Suppressor macrophage treated with lipopolysaccharide for 1 hour (primary cell): ENCODE measurements at places on chromosomes 11 and 22.

DNA sequence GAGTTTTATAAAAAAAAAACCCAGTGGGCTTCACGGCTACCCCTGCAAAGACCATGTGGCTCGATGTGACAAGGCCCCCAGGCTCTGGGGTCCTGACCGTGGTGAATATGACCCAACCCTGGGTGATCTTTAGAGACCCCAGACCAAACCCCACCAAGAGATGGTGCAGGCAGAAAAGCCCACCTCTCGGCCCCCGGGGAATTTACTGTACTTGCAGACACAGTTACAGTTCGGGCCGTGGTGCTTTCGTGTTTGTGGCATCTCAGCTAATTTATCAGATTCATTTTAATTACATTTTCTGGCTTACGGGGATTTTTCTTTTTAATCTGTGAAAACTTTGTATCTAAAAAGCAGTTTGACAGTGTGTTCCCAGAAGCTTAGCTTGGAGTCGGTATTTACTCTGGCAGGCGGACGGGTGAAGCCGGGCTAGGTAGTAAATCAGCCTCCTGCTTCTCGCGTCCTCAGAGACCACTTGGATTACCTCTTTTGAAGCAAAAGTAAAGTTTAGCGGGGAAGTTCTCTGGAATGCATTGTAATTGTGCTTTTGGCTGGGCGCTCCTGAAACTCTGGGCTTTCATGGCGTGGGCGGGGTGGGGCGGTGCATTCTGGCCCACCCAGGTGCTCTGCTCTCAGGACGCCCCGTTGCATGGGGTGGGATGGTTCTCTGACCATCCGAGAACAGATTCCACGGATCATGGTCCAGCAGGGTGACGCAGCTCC is 25.3 kb downstream of the ANO1 start:
- no peak for DNase-seq

DNA sequence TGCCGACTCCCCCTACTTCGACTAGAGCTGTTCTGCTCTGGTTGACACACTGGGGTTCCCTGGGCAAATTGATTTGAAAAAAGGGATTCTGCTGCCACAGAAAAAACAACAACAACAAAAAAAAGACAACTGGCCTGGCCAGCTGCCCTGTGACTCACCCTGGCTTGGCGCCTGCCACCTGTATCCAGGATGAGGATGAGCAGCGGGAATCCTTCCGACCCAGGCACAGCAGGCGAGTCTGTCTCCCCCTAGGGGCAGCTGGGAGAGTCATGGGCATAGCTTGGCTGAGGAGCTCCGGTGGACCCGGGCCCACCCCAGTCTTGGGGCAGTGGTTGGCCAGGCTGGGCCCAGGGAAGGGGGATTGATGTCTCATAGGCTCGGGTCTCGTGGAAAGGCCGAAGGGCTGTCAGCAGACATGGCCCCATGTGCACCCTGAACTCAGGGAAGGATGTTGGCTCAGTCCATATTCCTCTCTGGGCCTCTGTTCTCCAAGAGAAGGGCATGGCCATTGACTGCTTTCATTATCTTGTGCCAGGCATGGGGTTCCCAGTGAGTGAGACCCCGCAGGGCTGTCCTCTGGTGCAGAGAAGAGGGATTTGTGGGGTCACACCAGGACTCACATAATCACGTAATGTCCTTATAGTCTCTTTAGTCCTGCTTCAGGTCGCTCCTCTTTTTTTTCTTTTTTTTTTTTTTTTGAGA is 10.4 kb upstream of the SUN2 start:
- DNase-seq = peak; percentile 51

DNA sequence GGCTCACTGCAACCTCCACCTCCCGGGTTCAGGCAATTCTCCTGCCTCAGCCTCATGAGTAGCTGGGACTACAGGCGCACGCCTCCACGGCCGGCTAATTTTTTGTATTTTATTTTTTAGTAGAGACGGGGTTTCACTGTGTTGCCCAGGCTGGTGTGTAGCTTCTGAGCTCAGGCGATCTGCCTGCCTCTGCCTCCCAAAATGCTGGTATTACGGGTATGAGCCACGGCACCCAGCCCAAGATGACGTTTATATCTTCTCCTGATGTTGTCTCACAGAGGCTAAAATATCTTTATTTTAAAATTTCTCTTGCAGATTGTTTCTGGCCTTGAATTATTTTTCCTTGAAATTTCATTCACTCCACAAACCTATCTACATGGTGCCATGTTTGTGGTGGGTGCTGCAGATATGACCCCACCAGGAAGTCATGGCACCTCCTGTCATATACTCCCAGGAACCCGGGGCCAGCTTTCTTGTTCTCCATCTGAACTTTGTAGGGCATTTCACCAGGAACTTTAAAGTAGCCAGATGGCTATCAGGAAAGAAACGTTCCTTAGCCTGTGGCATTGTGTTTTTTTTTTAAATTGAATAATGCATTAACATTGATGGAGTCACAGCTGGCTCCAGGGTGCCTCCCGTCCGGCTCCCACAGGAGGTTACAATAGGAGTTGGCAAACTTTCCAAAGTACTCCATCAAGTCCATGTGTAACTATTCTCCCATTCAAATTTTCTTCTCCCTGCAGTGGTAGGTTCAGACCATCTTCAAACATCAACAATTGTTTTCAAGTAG is 42.0 kb upstream of the LIPT2 start:
- DNase-seq = no peak

DNA sequence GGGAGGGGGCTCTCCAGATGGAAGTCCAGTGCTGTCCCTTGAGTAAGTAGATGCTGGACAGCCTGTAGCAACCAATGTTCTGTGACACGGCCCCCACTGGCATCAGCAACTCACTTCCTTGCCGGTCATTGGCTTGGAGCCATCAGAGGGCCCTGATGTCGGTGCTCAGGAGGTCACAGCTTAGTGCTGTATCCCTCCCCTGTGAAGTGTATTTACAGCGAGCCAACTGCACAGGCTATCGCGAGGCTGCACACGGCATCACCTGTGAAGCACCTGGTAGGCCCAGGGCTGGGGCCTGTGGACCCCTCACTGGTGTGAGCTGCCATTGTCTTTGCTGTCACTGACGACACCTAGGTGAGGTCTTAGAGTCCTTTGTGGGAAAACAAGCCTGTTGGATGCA is 13.4 kb upstream of the ACR start:
- DNase-seq = no peak

GRCh38 chr11:94401773-94402265 is 600 bp upstream of the GPR83 start:
- DNase-seq = no peak

- no peak for DNase-seq
Measured at GRCh38 chr22:19606332-19607191, 82.4 kb upstream of the CLDN5 start.

DNA sequence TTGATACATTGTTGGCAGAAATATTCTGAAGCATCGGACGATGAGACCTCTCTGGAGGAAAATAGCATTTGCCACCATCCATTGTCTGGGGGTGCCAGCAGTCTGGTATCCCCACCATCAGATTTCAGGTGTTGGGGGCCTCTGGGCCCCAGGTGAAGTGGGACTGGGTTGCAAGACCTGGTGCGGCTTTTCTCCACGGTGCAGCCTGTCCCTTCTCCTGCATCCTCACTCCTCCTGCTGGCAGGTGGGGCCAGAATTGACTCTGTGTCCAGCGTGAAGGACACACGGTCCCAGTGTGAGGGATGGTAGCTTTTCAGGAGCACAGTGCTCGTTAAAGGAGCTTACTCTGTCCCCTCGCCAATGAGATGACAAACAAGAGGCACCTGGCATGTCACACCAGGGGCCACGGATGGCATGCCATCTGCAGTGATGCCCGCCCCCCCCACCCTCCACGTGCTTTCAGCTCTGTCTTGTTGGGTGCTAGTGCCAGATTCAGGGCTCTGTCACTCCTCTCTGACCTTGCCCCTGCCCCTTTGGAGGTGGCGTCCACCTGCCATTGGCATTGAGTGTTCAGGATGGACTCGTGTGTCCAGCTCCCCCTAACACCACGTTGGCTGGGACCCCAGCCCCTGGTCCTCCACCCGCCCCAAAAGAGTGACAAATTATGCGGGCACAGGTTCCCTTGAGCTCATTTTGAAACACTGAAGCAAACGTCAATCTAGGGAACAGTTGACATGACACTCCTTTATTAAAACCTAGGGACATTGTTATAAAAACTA is 62.4 kb downstream of the PARVG start:
- DNase-seq = no peak

GRCh38 chr22:44005524-44005923 is 18.6 kb upstream of the PARVB start:
- peak; percentile 69 for DNase-seq

GRCh38 chr11:72405009-72405408 is 29.3 kb downstream of the CLPB start:
- peak; percentile 62 for DNase-seq

GRCh38 chr22:25797498-25798290 is 55.7 kb downstream of the MYO18B start:
- no peak for DNase-seq

DNA sequence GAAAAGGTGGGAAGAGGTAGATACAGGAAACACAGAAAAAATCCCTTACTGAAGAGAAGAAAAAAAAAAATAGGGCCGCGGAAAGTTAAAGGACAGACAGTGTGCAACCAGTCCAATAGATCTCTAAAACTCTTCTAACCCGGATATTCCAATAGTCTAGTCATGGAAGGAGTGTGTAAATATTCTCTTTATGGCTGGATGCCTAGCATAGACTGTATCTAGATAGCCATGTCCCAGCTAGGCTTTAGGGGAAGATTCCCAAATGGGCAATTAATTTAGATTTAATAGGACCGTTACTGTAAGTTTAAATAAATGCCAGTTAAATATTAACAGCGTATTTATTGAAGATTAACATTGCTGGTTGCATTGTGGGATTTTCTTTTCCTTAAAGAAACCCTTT is 532.7 kb downstream of the NTM start:
- no peak for DNase-seq

DNA sequence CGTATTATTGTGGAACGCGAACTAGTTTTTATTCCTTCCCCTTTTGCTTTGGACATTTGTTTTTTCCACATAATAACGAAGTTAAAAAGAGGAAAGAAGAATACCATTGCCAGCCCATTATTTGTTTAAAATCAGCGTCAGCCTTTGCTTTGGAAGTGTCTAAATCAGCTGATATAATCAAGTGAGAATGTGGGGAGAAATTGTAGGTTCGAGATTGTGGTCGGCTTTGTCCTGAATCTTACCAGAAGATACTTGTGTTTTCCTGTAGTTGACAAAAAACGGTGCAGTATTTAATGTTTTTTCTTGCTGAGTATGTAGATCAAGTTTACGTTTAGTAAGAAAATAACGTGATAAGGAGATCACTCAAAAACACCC is 935 bp downstream of the ZNF143 start:
- peak; percentile 58 for DNase-seq

GRCh38 chr11:2651826-2652271 is 47.9 kb downstream of the KCNQ1OT1 start:
- DNase-seq = no peak

DNA sequence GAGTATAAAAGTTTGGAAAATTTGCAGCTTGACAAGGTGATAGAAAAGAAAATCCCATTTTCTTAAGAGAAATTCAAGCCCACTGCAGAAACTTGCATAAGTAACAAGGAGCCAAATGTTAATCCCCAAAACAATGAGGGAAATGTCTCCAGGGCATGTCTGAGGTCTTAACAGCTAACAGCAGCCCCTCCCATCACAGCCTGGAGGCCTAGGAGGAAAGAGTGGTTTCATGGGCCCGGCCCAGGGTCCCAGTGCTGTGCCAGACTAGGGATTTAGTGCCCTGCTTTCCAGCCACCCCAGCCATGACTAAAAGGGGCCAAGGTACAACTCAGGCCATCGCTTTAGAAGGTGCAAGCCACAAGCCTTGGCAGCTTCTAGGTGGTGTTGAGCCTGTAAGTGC is 123.7 kb upstream of the TRPC6 start:
- no peak for DNase-seq

DNA sequence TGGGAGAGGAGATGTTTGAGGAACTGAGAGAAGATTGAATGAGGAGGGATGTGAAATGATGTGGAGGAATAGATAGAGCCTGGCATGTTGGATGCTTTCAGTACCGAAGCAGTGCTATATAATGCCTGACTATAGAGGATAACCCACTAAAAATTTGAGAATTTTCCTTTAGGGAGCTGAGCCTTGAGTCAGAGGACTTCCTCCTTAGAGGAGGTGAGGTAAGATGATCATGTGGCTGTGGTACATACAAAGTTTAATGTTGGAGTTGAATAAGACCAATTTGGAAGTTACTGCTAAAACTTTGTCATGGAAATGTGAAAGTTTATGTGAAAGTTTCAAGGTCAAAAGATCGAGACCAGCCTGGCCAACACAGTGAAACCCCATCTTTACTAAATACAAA is 66.9 kb downstream of the YAP1 start:
- peak; percentile 42 for DNase-seq

DNA sequence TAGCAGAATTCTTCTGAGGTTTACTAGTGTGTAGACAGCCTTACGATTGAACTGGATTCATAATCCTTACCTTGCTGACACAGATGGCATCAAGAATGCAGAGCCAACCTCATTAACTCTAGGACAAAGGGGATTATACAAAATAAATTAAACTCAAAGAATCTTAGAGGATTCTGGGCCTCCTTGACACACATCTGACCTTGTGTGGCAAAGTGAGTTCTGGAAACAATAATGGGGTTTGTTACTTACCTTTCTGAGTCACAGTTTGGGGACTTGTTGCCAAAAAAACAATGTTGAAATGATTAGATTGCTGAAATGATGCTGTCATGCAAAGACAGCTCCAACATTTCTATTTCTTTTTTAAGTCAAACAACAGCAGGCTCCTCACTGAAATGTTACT is 179.1 kb upstream of the ISX start:
- no peak for DNase-seq

- no peak for DNase-seq
Measured at GRCh38 chr11:132607575-132607974, 924.7 kb downstream of the OPCML start.

DNA sequence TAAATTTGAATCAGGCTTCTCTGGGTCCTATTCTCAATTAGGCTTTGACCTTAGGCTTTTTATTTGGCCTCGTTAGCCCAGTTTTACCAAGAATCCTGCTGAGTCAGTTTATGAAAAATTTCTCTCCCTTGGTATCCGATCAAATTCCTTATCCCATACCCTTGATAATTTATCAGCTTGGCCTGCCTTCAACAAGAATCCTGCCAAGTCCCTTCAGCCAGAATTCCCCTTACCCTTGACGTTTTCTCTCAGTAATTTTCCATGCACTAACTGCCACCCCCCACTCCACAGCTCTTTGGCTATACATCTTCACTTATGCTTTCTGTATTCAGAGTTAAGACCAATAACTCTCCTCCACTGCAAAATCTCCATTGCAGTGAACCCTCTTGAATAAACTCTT is 811.0 kb upstream of the CCDC90B start:
- no peak for DNase-seq

- DNase-seq = no peak
Measured at GRCh38 chr22:39197578-39197977, 45.1 kb upstream of the CBX7 start.
